ENCODE measurements at places on chromosomes 1 and 21. TPM values are rescaled to one million over a fixed set of nuclear protein-coding genes. Genes with fewer than 3 reads are reported as not detected.

ZBTB8B gene
- polyA plus RNA-seq: not detected

CHIA gene
- not detected for polyA plus RNA-seq

SPRR1B gene
- not detected for polyA plus RNA-seq

BACE2 gene
- 2.1 TPM for polyA plus RNA-seq

STYXL2 gene
- not detected for polyA plus RNA-seq

S100A12 gene
- polyA plus RNA-seq: 0.87 TPM

PALMD gene
- polyA plus RNA-seq: not detected

RAVER2 gene
- polyA plus RNA-seq: 1.1 TPM

MMEL1 gene
- 0.93 TPM for polyA plus RNA-seq

KHDC4 gene
- 1.0 TPM for polyA plus RNA-seq

DNA sequence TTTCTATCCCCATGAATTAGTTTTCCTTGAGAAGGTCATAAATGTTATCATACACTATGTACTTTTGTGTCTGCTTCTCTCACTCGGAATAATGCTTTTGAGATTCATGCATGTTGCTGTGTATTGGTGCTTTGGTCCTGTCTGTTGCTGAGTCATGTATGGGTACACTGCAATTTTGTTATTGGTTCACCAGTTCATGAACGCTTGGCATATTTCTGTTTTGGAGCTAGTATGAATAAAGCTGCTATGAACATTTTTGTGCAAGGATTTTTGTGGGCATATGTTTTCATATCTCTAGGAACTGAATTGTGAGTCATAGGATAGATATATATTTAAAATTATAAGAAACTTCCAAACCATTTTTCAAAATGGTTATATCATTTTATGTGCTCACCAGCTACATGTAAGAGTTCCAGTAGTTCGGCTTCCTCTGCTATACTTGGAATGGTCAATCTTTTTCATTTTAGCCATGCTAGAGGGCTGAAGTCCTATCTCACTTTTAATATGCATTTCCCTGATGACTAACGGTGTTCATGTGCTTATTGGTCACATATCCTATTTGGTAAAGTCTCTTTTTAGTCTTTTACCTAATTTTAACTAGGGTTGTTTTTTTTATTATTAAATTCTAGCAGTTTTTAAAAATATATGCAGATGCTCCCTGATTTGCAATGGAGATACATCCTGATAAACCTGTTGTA is 38.2 kb downstream of the ETS2 start:
- DNase-seq: no peak

DNA sequence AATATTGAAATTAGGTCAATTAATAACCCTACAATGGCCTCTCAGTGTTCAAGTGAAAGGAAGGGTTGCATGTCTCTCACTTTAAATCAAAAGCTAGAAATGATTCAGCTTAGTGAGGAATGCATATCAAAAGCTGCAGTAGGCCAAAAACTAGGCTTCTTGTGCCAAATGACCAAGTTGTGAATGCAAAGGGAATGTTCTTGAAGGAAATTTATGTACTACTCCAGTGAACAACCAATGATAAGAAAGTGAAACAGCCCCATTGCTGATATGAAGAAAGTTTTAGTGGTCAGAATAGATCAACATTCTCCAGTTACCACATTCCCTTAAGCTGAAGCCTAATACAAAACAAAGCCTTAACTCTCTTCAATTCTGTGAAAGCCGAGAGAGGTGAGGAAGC is 10.0 kb downstream of the MAEL start:
- DNase-seq: no peak

DNA sequence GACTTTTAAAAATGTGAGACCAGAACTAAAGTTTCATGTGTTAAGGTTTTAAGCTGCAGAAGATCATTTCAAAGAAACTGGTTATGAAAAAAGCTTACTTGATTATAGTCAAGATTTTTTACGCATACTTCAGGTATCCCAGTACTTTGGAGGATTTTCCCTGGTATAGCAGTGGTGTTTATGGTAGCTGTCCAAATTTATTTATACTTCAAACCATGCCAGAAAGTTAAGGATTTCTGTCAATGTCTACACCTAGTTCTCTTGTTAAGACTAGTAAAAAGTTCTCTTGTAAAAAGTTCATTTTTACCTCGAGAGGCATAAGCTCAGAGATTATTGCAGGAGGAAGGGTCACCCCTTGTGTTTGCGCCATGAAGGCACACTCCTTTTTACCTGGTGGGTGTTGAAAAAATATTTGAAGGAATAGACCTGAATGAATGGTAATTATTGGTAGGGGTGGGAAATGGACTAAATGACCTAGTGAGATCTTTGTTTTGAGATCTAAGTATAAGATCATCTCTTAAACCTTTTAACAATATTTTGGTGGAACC is 2.8 kb downstream of the DYRK1A start:
- no peak for DNase-seq

- no peak for DNase-seq
Observed at GRCh38 chr1:48492392-48492791, 20.4 kb upstream of the SPATA6 start.

GRCh38 chr1:178997428-178997827 is 28.3 kb upstream of the FAM20B start:
- DNase-seq: no peak

- DNase-seq: no peak
Observed at GRCh38 chr1:76695535-76695934, 171.7 kb upstream of the ST6GALNAC5 start.

GRCh38 chr1:48530727-48531351 is 58.8 kb upstream of the SPATA6 start:
- DNase-seq: peak; percentile 2

- no peak for DNase-seq
Observed at GRCh38 chr1:75771978-75772377, 14.1 kb upstream of the RABGGTB start.

DNA sequence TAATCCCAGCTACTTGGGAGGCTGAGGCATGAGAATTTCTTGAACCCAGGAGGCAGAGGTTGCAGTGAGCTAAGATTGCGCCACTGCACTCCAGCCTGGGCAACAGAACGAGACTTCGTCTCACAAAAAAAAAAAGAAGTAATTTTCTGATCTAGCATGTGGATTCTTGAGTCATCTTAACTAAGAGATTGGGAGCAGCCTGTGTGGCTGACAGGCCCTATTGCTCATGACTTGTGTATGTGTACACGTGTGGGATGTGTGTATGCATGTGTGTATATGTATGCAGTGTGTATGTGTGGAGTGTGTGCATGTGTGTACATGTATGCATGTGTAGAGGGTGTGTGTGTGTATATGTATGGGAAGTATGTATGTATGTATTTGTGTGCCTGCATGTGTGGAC is 29.5 kb downstream of the DOP1B start:
- no peak for DNase-seq

DNA sequence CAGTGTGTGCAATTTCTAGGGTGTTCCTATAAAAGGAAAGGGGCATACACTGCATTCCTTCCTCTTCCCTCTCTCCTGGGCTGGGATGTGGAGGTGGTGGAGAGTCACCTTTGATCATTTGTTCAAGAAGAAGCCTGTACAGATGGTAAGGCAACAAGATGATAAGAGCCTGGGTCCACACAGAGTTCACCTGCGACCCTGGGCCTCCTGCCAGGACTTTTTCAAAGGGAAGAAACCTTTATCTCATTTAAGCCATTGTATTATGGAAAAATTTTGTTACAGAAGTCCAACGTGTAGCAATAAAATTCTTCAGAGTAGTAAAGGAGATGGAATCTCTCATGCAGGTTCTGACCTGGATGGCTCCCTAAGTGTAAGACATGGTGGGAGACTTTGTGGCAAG is 189.1 kb downstream of the MIS18A start:
- no peak for DNase-seq

GRCh38 chr21:37865156-37865555 is 51.1 kb downstream of the KCNJ6 start:
- no peak for DNase-seq

- no peak for DNase-seq
Observed at GRCh38 chr1:216641669-216642460, 81.4 kb downstream of the ESRRG start.

DNA sequence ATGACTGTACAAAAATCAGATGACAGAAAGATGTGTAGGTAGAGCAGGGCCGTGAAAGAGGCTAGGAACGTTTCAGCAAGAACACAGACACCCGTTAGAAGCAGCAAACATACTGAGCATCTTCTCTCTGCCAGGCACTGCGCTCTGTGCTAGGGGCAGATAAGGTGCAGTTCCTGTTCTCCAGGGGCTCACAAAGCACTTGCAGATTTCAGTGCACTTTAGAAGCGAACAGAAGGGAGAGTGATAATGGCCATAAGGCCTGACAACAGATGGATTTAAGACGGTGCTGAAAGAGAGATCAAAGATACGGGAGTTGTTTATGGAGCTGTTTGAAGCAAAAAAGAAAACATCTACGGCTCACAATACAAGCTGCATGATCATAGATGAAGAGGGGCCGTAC is 200.3 kb upstream of the FOXD3 start:
- no peak for DNase-seq

GRCh38 chr1:39576016-39576657 is 453 bp downstream of the PABPC4 start:
- peak; percentile 48 for DNase-seq

- DNase-seq: no peak
Observed at GRCh38 chr1:225642177-225642576, 10.7 kb downstream of the ENAH start.

- no peak for DNase-seq
Observed at GRCh38 chr1:78950826-78951225, 55.7 kb downstream of the ADGRL4 start.

GRCh38 chr1:162902416-162902815 is 41.4 kb upstream of the CCDC190 start:
- DNase-seq: no peak

DNA sequence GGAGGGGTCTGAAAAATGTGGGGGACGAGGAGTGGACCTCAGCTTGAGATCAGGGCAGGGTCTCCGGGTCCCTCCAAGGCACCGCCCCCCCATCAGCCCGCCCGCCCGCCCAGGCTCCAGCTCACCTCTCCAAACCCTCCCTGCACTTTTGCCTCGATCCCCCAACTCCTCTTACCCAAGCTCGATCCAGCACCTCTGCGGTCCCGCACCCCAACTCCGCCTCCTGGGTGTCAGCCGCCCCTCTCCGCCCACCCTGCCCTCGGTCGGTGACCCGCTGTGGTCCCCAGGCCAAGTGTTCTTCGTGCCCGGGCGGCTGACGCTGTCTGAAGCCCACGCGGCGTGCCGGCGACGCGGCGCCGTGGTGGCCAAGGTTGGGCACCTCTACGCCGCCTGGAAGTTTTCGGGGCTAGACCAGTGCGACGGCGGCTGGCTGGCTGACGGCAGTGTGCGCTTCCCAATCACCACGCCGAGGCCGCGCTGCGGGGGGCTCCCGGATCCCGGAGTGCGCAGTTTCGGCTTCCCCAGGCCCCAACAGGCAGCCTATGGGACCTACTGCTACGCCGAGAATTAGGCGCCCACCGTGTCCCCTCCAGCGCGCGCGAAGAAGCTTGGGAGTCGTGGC is 5.7 kb downstream of the HAPLN2 start:
- no peak for DNase-seq

- no peak for DNase-seq
Observed at GRCh38 chr1:209886219-209886536, 51.8 kb upstream of the SYT14 start.

- no peak for DNase-seq
Observed at GRCh38 chr1:30190511-30191153, 532.8 kb downstream of the MATN1 start.

GRCh38 chr1:237903961-237904360 is 13.2 kb upstream of the ZP4 start:
- DNase-seq: no peak

- no peak for DNase-seq
Observed at GRCh38 chr1:214660900-214661299, 57.9 kb downstream of the CENPF start.

- DNase-seq: no peak
Observed at GRCh38 chr1:168498159-168498631, 45.6 kb downstream of the XCL2 start.

DNA sequence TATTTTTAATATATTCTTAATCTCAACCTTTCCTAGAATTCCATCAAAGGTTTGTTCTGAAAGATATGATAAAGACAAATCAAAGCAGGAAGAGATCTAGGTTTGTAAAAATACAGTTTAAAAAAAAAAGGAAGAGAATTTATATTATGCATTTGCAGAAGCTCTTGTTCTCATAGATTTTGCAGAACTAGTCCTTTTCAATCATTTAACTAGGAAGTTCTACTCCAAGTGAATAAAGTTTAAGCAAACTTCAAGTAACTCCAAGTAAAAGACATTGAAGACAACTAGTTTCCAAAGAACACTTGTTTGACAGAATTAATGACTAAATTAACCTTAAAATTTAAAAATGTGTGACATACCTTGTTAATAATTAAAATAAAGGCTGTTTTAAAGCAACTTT is 55.9 kb downstream of the HNRNPR start:
- DNase-seq: no peak

GRCh38 chr1:38997901-38998190 is 6.8 kb downstream of the AKIRIN1 start:
- DNase-seq: no peak

DNA sequence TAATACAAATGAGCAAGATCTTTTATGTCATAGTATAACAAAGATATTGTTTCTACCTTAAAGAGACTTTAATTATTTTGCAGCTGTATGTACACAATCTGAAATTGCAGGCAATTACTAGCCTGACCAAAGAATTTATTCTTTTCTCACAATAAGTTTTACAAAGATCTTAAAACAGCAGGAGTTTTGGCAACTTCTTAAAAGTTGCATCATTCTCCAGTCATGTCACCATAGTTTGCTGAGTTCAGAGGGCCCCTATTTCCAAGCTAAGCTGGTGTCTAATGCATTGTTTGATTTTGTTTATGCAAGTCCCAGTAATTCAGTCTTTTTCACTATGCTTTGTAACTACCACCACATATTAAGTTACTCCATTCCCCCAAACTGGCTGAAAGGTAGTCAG is 114.8 kb downstream of the DNAH14 start:
- no peak for DNase-seq

Data from immature natural killer cell (primary cell).